ENCODE measurements at places on chromosomes 11 and 22.

- no peak for DNase-seq
These were observed 44.7 kb upstream of the WEE1 start for GRCh38 chr11:9528573-9529333.

DNA sequence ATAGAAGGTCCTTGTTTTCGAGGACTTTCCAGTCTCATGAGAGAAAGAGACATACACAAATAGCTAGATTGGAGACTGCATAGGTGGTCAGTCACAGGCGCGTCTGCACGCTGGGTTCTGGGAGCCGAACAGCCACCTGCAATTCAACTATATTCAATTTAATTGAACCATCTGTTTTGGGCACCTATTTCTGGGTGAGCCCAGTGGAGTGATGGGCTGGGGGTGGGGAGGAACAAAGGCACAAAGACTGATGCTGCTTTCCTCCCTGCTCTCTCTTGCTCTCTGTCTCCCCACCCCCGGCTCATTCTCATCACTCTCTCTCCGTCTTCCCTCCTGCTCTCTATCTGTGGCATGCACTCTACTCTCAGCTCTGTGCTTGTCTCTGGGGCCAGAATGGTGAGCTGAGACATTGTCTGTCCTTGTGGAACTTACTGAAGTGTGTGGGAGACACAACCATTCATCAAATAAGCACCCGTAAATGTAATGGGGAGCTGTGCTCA is 48.1 kb upstream of the B3GAT1 start:
- no peak for DNase-seq

DNA sequence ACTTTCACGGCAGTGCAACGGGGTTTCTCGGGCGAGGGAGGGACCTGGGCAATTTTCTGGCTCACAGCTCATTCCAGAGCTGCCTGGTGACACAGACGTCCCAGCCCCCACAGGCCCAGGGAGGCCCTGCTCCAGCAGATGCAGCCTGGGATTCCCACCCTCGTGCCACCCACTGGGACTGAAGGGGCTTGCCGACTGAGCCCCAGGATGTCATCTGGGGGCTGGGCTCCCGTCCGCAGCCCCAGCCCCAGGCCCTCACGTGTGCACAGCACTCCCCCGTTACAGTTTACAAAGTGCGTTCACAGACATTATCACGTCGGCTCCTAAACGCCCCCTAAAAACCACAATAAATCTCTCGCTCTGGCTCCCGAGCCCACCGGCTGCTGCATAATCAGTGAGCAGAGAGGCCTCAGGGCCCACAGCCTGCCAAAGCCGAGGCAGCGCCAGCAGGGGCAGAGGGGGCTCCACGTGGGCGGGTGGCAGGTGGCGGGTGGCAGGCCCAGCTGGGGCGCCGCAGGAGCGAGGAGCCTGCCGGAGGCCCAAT is 76.9 kb upstream of the TCF20 start:
- no peak for DNase-seq

- no peak for DNase-seq
These were observed 62.5 kb upstream of the OR4B1 start for GRCh38 chr11:48154151-48154550.

DNA sequence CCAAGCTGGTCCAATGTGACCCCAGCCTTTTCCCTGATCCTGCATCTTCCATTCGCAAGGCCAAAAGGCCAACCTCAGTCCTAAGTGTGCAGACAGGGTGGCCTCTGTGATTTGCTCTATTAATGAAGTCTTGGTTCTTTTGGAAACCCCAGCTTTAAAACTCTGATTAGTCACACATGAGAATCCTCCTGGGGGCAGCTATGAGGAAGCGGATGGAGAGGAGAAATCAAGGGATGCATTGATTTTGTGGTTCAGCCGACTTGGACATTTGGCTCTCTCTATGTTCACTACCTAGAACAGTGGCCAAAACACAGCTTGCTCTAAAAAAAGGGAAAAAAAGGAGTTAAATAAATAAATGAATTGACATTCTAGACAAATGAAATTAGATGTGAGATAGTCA is 98.6 kb upstream of the USP47 start:
- DNase-seq, result no peak

GRCh38 chr11:134741453-134742223 is 329.6 kb upstream of the B3GAT1 start:
- DNase-seq, result no peak

GRCh38 chr22:31646186-31647019 is 15.6 kb downstream of the PISD start:
- DNase-seq, result no peak

- no peak for DNase-seq
These were observed 11.1 kb downstream of the MICAL2 start for GRCh38 chr11:12121517-12121916.

- DNase-seq, result no peak
These were observed 1.8 kb downstream of the DCPS start for GRCh38 chr11:126305699-126306098.

- no peak for DNase-seq
These were observed 292.5 kb downstream of the BRD1 start for GRCh38 chr22:49535126-49535525.

DNA sequence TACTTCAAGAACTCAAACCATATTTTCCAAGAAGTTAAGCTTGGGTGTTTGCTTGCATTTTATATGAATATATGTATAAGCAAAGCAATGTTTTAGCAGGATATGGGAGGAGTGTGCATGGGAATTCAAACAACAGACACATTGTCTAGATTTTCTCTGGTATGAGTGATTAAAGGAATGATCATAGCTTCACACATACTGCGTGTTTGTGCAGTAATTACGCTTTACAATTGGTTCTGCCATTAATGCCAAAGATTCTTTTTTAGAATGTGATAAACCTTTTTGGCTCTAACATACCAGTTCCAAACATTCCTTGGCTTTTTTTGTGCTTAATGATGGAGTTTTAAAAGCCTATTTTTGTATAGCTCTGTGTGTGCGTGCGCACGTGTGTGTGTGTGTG is 54.0 kb downstream of the CCDC34 start:
- DNase-seq, result no peak

DNA sequence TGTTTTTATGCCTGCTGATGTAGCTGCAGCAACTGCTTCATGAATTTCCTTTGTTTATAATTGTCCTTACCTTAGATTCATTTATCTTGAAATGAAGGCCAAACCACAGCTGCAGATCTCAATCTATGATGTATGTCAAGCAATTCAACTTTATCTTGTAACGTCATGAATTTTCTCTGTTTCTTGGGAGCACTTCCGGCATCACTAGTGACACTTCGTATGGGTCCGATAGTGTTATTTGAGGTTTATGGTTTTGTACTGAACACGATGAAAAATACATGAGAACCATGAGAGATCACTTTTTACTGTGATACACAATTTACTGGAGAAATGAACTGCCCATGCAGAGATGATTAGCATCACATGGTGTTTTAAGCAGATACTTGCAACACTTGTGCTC is 98.5 kb downstream of the CSTPP1 start:
- DNase-seq, result no peak

GRCh38 chr22:50269573-50269969 is 609 bp downstream of the MAPK11 start:
- DNase-seq, result no peak

DNA sequence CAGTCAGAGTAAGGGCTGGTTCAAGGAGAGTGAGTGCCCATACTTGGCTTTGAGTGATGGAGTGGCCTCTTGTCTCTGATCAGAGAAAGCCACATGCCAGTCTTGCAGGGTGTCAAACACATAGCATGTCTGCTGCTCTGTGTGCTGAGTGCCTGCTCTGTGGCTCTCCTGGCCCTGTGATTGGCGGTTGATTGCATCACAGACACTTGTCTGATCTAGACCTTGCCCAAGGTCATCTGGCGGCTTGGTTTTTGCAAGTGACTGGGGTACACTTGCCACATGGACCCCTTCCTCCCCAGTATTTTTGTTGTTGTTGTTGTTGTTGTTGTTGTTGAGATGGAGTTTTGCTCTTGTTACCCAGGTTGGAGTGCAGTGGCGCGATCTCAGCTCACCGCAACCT is 10.3 kb downstream of the OSBP2 start:
- no peak for DNase-seq

- DNase-seq, result no peak
These were observed 6.7 kb upstream of the PKP3 start for GRCh38 chr11:387193-387793.

GRCh38 chr11:125272092-125272491 is 107.5 kb downstream of the PKNOX2 start:
- no peak for DNase-seq

GRCh38 chr22:27193215-27193614 is 535.8 kb downstream of the MIAT start:
- no peak for DNase-seq

- DNase-seq, result no peak
These were observed 2.3 kb downstream of the OPCML start for GRCh38 chr11:133529807-133530500.

- no peak for DNase-seq
These were observed 697 bp upstream of the PAFAH1B2 start for GRCh38 chr11:117143390-117143789.

DNA sequence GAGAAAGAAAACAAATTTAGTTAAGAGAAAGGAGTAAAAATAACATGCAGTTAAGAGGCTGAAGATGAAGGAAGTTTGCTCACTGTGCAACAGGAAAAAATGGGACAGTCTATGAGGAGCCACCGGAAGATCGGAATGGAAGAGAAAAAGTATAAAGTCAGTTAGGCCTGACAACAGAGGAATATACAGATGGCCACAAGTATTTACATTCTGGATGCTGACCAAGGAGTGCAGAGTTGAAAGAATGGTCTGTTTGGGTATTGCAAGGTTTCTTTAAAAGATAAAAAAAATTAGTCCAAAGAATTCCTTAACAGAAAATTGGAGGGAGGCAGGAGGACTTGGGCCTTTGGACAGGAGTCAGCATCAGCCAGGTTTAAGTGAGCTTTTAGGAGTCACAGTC is 37.5 kb downstream of the RBFOX2 start:
- DNase-seq, result no peak

DNA sequence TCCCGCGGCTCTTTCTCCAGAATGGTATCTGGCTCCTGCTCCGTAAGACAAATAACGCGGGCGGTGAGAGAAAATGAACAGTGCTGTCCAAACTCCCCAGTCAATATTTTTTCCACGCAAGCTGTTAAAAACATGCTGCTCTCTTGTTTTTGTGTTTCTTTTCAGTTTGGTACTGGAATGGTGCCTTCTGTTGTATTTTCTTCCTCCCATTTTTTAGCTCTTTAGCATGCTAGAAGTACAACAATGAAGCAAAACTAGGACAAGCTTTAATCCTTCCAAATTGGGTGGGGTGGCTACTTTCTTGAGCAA is 599 bp upstream of the PPP2R1B start:
- DNase-seq, result no peak

DNA sequence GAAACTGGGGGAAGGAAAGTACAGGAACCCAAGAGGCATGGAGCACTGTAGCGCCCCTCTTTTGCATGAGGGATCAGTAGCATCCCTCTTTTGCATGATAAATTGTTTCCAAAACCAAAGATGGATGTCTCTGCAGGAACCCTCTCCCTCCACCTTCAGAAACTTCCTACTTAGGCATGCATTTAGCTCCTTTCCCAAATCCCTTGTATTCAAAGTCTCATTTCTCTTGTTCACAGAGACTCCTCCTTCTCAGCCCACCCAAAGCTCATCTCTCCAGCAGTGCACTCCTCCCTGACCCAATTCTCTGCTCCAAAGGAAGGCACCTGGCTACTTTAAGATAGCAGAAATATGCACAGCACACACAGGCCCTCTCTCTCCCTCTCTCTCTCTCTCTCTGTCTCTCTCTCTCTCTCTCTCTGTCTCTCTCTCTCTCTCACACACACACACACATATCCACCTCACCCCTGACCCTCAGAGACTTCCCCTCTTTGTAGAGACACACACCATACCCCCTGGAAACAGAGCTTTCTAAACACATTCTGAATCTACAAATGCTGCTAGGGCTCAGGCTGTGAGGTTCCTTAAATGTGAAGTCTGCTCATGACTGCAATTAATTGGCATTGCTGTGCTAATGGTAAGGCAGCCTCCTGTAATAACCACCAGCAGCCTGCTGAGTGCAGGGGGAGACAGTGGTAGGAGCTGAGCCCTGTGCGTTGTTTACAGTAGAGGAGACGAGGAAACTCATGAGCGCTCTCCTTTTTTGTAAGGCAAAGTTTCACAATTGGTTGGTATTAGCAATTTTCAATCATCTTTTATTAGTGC is 519.6 kb downstream of the NTM start:
- no peak for DNase-seq
